ENCODE measurements at places on chromosomes 6 and 20.

- no peak for DNase-seq
Measured at GRCh38 chr6:38141085-38141484, 321.6 kb downstream of the ZFAND3 start.

- no peak for DNase-seq
Measured at GRCh38 chr20:46757754-46758678, 48.6 kb downstream of the SLC2A10 start.

- DNase-seq, result peak; percentile 34
Measured at GRCh38 chr6:26032340-26033084, 54.7 kb upstream of the HFE start.

DNA sequence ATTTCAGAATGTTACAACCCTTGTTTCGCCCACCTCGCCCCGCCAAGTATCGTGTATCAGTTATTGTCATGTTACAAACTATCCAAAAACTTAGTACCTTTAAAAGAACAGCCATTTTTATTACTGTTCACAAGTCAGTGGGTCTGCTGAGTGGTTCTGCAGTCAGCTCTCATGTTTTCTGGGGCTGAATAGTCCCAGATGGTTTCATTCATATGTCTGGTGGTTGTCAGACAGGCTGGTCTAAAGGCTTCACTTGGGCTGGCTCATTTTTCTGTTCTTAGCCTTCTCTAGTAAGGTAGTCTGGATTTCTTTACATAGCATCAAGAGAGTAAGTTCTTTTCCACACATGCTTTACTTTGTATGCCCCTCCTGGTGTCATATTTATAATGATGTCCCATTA lies 8.6 kb downstream of the ZNF292 start:
- DNase-seq, result no peak

- no peak for DNase-seq
Measured at GRCh38 chr6:109165392-109165974, 70.2 kb downstream of the CEP57L1 start.

GRCh38 chr6:30884521-30885480 lies 482 bp downstream of the DDR1 start:
- no peak for DNase-seq

DNA sequence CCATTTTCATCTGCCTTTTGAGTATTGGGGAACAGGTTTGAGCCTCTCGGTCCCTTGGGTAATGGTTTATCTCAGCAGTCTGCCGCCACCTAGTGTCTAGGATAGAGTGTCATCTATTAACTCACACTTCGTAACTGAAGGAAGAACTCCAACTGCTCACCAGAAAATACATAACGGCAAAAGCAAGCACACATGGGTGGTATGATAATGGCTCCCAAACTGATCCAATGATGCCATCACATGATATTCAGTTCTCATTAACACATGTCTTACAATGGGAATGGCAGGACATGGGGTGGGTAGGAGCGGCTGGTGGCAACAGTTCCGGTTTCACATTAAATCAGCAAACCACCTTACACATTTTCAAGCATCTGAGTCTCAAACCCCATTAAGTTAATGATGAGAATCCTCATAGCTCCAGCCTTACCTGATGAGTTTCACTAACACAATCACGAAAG lies 110.7 kb upstream of the PHACTR1 start:
- DNase-seq, result no peak

GRCh38 chr6:5107341-5107740 lies 22.2 kb downstream of the PPP1R3G start:
- DNase-seq, result no peak

GRCh38 chr6:79833264-79833963 lies 113.9 kb downstream of the ELOVL4 start:
- DNase-seq, result no peak

- DNase-seq, result no peak
Measured at GRCh38 chr20:50296450-50297375, 106.1 kb downstream of the CEBPB start.

DNA sequence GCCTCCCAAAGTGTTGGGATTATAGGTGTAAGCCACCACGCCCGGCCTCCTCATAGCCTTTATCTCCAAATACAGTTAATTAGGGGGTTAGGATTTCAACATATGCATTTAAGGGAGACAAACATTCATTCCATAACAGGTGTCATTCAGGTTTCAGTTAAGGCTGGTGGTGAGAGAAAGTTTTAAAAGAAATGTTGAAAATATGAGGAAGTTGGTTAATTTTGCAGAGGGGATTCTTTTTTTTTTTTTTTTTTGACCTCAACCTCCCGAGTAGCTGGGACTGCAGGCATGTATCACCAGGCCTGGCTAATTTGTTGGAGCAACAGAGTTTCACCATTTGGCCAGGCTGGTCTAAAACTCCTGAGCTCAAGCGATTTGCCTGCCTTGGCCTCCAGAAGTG lies 12.5 kb upstream of the EBF4 start:
- DNase-seq, result peak; percentile 50
